Activated CD4-positive, alpha-beta T cell treated with anti-CD3 and anti-CD28 coated beads, Interleukin-2, amount 50 U/mL, for 1 hour (primary cell): ENCODE measurements at places on chromosomes 7 and 10.

DNA sequence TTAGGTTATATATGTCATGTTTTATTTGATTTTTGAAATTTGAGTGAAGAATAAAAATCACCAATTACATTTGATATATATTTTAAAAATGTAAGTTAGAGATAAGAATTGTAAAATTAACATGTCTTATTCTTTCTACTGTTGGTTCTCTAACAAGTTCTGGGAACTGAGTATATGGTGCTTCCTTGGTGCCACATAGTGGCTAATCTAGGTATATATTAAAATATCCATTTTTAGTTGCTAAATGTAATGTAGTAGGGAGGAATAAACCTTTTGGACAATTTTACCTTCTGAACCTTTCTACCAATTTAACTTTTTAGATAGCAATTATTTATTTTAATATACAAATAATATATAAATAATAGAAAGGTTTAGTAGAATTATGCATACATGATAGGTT lies 17.5 kb downstream of the CFAP69 start:
- no peak for DNase-seq

DNA sequence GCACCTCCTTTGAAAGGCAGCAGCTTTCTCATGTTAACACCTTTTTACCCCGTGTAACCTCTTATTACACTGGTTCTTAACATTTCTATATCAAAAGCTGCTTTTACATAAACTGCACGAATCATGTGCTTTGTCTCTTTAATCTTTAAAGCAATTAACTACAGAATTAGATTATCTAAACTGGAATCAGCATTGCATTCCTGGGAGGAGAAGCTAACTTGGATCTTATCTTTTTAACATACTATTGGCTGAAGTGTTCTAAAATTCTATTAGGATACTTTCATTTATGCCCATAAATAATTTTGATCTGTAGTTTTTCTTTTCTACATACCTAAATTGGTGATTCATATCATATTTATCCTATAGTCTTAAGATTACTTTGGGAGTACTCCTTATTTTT lies 428.4 kb upstream of the IGFBP3 start:
- DNase-seq: no peak

DNA sequence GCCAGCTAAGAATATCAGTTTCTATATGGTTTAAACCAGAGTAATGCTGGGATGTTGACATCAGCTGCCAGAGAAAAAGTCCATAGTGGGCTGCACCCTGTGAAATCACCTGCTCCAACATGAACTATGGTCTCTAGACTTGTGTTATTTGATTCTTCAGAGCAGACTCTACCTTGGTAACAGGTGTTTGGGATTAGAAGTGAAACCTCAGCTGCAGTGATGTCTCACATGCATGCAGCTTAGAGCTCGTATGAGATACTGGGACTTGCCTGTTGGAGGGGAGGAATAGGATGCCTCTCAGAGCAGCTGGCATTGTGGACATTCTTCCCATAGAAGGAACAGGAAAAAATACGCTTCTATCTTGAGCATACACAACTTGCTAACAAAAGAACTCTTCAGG lies 287.1 kb upstream of the CSTF2T start:
- DNase-seq: no peak

- no peak for DNase-seq
Observed at GRCh38 chr10:99787311-99787710, 4.9 kb downstream of the ABCC2 start.

DNA sequence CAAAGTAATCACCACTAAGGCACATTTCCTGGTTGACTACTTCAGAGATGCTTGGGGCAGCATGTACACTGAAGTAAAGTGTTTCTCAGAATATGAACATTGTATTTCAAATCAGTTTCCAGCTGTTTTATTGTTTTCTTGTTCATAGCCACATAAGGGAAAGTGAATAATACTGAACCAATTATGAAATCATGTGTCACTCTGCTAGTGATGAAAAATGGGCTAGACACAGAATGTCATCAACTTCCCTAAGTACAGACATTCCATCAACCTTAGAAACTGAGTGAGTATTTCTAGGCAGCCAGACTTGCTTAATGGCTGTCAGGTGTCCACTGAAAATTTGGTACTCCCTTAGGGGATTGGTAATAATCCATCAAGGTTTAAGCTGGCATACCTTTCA lies 603.5 kb downstream of the ARL4A start:
- DNase-seq: no peak
